ENCODE measurements at places on chromosomes 3 and 15. TPM values are rescaled to one million over a fixed set of nuclear protein-coding genes. Genes with fewer than 3 reads are reported as not detected.
A peak's percentile ranks its signal among the peaks of the same experiment; 100 is the strongest.

- no peaks in the 10 kb centered on the region for H3K36me3 ChIP-seq
- H3K4me3 ChIP-seq: no peak overlapping the region
- no peaks in the 10 kb centered on the region for H3K4me1 ChIP-seq
- peaks cover 11% of the 10 kb centered on the region for H3K27me3 ChIP-seq
- DNase-seq: no peak
Observed at GRCh38 chr15:100670505-100671021, 68.2 kb downstream of the ASB7 start.

INO80 gene
- 39.2 TPM for total RNA-seq

MNS1 gene
- 0.44 TPM for total RNA-seq

DNA sequence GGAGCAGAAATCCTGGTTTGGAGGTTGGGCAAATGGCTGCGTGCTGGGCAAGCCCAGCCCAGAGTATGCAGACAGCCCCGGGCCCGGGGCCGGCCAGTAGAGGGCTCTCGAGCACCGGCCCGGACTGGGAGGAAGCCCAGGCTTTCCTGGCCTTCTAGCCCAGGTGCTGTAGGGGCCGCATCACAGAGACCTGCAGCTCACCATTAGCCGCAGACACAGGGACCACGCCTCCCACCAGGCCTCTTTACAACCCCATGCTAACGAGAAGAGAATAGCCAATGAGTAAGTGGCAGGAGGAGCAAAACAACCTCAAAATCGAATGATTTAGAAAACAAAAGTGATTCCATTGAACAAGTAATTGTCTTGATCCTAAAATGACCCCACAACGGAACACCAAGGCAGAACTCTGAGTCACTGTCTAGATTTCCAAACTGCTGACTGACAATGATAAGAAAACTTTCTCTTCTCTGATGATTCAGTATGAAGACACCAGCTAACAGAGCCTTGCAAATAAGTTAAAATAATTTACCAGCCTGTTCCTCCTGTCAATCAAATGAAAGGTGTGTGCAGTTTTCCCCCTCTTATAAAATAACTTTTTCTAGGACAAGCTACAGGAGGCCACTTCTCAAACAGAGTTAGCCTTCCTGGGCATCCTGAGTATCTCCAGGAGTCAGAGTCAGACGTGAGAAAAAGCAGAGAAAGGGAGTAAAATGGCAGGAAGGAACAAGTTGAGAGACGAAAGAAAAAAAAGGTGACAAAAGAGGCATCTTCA, 102.2 kb downstream of the DGKG start:
- DNase-seq: peak; percentile 37
- H3K4me1 ChIP-seq: peaks cover 21% of the 10 kb centered on the region
- peaks cover 15% of the 10 kb centered on the region for H3K27me3 ChIP-seq
